Stimulated activated CD4-positive, alpha-beta T cell treated with anti-CD3 and anti-CD28 coated beads, Interleukin-2, amount 100 ng/mL, for 4 hours (primary cell): ENCODE measurements at places on chromosomes 2 and 18.

GRCh38 chr2:215982465-215982875, 30.9 kb downstream of the MREG start:
- DNase-seq = no peak

DNA sequence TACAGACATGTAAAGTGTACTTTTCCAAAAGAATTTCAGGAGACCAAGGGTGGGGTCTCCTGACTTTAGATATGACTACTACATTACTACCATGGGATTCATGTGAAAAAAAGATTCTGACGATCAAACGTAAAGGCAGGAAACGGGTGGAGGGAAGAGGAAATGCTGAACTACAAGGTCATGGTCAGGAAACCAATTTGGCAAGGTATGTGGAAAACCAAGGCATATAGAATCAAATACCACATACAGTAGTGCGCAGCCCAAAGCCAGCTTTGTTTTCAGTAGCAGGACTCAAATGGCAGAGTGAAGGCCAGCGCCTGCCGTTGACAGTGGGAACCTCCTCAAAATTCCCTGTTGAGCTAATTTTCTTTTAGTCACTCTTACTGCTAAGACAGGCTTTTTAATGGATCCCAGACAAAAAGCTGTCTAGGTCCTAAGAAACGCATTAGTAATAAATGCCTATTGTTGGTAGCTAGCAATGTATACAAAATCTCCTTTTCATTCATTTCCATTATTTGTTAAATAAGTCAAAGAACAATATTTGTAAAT, 57.6 kb upstream of the SERTAD2 start:
- no peak for DNase-seq

DNA sequence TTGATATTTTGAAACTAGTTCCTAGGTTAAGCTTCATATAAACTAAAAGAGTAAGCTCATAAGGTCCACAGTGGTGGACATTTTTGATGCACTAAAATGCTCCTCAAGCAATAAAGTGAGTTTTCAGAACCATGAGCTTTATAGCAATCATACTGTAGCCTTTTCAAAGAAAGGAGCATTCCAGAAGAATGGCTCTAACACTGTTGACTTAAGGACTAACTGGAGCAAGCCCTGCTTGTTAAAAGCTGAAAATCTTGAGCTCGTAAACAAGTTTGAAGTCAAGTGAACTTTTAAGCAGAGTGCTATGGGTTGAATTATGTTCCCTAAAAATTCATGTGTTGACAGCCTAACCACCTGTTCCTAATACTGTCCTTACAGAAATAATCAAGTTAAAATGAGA, 38.0 kb downstream of the KYNU start:
- no peak for DNase-seq

GRCh38 chr2:170815746-170816503, 762 bp upstream of the GAD1 start:
- peak; percentile 57 for DNase-seq

- no peak for DNase-seq
Measured at GRCh38 chr2:166513952-166514351, 19.9 kb upstream of the SCN7A start.

DNA sequence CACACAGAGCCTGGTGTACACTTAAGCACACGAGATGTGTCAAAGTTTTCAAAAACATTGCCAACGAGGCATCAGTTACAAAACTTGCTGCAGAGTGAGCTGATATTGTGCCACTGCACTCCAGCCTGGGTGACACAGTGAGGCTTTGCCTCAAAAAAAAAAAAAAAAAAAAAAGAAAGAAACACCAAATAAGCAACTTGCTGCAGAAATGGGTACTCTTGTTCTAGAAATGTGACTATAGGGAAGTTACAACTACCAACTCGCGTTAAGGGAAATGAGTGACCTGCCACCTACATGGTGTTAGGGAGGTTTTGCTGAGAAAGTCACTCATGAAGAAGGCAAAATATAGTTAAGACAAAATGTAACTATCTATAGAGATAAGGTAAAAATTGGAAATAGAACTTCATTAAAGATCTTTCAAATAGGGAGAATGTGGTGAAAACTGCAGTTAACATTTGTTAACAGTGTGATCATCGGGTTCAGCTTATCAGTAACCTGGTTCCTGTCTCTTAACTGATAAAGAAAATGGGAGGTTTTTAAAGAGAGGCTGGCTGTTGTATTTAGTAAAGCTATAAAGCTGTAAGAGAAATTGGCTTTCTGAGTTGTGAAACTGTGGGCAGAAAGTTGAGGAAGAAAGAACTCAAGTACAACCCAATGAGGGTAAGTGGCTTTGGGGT, at the start of gene IL1RL1:
Gene IL1RL1 (plus strand): TSS at position 600 of the 677 bp plus-strand sequence. CDS start 26,702 bp downstream, outside the sequence.
- no peak for DNase-seq

GRCh38 chr2:102336502-102336945, 19.1 kb upstream of the IL18R1 start:
- DNase-seq = no peak

DNA sequence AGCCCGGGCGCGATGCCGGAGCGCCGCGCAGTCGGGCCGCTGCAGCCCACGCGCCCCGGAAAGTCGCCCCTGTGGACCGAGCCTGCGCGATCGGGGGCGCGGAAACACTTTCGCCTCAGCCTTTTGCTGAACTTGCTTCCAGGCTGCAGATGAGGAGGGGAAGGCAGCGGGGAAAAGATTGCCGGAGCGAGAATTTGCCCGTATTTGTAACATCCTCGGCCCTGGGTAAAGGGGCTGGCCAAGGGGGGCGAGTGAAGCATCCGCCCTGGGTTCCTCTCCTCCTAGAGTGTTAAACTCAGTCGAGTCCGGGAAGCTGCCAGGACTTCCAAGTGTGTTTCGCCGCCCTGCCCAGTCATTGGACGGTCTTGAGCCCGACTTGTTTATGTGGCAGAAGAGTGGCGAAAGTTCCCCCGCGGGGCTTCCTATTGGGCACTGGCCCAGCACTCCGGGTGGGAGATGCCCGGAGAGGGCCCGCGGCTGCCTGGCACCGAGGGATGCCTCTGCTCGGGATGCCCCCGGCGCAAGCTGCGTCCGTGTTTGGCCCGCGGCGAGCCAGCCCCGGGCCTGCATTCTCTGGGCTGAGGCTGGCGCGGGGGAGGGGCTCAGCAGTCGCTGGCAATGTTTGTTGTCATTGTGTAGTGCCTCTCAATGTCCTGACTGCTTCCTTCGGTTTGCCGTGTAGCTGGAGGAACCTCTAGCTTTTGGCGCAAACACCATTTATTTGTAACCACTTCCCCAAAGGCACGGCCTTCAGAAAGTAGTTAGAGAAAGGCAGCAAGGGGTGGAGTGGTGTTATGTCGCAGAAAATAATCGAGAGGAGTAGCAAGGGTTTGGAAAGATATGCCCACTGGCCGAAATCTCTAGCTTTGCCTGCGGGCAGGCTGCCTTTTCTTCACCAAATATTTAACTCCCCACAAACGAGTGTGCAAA, 1.1 kb downstream of the CYBRD1 start:
- DNase-seq = no peak

DNA sequence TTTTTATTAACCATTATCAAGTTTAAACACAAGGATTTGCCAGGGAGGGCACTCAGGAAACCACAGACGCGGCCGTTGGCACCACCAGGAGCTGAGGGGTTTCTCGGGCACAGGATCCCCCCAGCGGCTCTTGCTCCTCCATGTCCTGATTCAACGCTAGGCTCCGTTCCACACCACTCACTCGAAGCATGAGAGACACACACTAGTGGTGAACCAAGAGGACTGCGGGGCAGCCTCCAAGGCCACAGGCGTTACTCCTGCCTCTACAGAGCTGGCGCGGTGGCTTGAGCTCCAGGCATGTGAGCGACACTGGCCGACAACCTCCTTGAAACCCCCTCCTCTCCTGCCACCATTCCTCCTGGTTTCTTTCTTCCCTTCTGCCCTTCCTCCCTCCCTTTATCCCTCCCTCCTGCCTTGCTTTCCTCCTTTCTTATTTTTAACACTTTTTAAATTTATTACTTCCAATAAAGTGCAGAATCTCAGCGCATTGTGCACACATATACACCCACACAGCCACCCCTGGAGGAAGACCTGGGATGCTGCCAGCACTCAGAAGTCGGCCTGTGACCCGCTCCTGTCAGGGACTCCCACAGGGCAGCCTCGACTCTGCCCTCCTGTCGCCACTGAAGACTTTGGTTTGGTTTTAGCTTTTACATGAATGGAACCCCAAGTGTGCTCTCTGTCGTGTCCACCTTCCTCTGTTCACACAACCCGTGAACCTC, 21.7 kb downstream of the COX7A2L start:
- DNase-seq = no peak

DNA sequence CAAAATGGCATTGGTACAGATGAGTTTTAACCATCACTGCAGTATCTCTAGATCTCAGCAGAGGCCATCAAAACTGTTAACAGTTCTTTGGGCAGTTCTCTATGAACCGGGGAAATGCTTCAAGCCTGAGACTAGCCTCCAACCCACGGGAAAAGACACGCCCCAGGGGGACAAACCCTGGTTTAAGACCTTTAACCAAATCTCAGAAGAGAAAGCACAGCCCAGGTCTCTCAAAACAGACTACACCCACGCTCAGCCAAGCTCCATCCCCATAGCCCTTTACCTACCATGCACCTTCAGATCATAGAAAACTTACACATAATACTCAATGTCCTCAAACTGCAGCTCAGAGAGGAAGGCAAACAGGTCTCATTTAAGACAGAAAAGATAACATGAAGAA, 78.3 kb downstream of the TMEM163 start:
- no peak for DNase-seq

DNA sequence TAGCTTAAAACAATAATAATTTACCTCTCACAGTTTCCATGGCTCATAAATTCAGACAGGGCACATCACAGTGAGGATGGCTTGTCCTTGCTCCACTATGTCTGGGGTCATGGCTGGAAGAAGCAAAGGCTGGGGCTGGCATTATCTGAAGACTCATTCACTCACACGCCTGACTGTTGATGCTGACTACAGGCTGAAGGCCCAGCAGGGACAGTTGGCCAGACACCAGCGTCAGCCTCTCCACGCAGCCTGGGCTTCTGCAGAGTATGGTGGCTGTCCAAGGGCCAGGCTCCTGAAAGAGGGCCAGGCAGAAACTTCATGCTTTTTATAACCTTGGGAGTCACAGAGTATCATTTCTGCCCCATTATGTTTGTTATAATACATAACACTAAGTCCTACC, 33.4 kb downstream of the YPEL5 start:
- no peak for DNase-seq

DNA sequence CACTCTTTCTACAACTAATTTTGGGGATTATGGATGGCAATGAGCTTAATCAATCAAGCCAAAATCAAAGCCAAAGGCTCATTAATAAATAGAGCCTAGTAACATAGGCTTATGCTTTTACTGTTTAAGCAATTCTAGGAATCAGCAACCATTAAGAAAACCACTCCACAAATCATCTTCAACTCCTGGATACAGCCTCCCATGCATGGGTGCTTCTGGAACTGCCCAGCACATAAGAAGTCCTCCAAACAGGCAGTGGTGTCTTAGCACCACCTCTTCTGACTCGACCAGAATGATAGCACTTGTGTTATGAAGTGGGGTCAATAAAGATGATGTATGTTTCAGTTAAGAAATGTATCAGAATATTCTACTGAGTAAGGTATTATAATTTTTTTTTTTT, 104.4 kb upstream of the SERPINE2 start:
- no peak for DNase-seq

- no peak for DNase-seq
Measured at GRCh38 chr2:41966920-41967319, 80.9 kb upstream of the PKDCC start.

- DNase-seq = no peak
Measured at GRCh38 chr2:103174711-103175110, 412.9 kb downstream of the TMEM182 start.

DNA sequence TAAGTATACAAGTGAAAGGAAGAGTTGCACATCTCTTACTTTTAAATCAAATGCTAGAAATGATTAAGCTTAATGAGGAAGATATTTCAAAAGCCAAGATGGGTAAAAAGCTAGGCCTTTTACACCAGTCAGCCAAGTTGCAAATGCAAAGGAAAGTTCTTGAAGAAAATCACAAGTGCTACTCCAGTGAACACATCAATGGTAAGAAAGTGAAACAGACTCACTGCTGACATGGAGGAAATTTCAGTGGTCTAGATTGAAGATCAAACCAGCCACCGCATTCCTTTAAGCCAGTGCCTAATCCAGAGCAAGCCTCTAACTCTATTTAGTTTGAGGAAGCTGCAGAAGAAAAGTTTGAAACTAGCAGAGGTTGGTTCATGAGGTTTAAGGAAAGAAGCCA, 79.1 kb downstream of the RBBP8 start:
- no peak for DNase-seq

- DNase-seq = no peak
Measured at GRCh38 chr2:65742977-65743376, 310.6 kb upstream of the SPRED2 start.

GRCh38 chr2:149873936-149874335, 286.4 kb upstream of the MMADHC start:
- DNase-seq = no peak

- DNase-seq = no peak
Measured at GRCh38 chr18:58533766-58534165, 95.1 kb downstream of the ALPK2 start.

GRCh38 chr2:42910645-42911405, 118.4 kb upstream of the HAAO start:
- DNase-seq = no peak

- DNase-seq = no peak
Measured at GRCh38 chr2:10339647-10340592, 37.2 kb downstream of the HPCAL1 start.

- no peak for DNase-seq
Measured at GRCh38 chr2:202510911-202511310, 123.9 kb upstream of the FAM117B start.

- no peak for DNase-seq
Measured at GRCh38 chr18:67216846-67217245, 299.7 kb downstream of the DSEL start.

DNA sequence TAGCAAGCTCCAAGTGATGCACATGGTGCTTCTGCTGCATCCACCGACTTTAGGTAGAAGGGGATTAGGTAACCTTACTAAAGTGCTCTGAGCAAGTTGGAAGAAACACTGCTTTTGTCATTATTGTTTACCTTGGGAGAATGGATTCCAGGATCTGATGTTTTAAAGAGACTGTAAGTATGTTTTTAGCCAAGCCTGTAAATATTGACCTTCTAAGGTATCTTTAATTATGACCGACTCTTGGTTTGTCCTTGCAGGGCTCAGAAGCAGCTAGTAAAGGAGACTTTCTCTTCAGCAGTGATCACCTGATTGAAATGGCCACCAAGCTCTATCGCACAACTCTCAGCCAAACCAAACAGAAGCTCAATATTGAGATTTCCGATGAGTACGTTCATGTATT, 170.7 kb downstream of the MYO1B start:
- no peak for DNase-seq

GRCh38 chr18:58300867-58301266, 256.8 kb downstream of the NEDD4L start:
- DNase-seq = no peak

GRCh38 chr18:6598657-6599056, 130.9 kb upstream of the ARHGAP28 start:
- no peak for DNase-seq

- DNase-seq = no peak
Measured at GRCh38 chr18:34281722-34282121, 57.0 kb upstream of the NOL4 start.

- no peak for DNase-seq
Measured at GRCh38 chr2:130152816-130153595, 8.1 kb upstream of the CCDC74B start.
